ENCODE measurements at places on chromosomes 11 and 22.

DNA sequence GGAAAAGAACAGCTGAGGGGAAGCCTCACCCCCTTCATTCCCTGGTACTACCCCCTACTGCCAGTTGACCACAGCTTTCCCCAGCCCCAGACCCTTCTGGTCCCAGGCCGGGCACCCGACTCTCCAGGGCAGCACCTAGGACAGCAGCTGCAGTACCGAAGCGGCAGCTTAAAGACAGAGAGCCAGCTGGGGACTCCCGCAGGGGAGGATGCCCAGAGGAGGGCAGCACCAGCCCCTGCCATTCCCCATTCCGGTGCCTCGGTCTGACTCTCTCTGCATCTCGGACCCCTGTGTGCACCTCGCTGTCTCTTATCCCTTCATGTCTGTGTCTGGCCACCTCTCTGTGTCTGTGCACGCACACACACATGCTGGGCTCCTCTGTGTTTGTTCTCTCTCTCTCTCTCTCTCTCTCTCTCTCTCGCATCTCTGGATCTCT is 9.4 kb downstream of the IGSF9B start:
- peak; percentile 48 for DNase-seq

GRCh38 chr11:116199182-116199581 is 573.6 kb downstream of the BUD13 start:
- peak; percentile 49 for DNase-seq

- no peak for DNase-seq
Measured at GRCh38 chr11:130726234-130727037, 189.8 kb downstream of the SNX19 start.

DNA sequence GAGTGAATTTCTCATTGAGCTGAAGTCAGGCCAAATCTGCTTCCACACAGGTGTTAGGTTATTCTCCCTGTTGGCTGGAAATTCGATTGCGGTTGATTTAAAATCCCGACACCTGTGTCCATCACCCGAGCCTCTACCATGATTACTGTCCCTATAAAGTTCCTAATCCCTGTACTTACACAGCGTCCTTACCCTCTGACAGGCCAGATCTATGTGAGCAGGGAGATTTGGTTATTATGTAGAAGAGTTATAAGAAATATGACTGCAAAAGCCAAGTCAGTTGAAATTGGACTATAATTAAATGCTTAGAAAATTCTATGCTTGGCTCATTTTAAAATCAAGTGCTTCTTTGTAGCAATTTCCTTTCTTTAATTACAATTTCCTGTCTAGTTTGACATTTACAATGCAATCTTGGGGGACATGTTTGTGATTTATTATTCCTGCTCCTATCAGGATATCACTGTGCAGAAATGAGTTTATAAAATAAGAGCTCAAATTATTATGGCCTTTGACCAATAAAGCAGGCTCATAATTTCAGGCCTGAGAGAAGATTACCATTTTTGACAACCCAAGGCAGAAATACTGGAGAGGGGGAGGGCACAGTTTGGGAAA is 32.5 kb upstream of the LMO1 start:
- DNase-seq = no peak

DNA sequence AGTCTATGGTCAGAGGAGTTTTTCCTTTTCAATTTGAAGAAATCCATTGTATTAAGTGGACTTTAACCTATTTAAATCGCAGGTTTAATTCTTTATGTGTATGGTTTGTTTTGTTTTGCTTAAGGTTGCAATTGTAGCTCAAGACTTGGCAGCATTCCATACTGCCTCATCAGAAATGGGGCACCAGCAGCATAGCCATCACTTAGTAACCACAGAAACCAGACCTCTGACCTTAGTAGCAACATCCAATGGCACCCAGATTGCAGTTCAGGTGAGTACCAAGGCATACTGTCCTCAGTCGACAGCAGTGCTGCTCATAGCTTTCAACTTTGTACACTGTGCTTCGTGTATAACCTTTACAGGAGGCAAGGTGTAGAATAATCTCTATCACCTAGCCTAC is 48.4 kb upstream of the WEE1 start:
- no peak for DNase-seq

- DNase-seq = no peak
Measured at GRCh38 chr11:94032725-94033124, 11.6 kb downstream of the HEPHL1 start.

DNA sequence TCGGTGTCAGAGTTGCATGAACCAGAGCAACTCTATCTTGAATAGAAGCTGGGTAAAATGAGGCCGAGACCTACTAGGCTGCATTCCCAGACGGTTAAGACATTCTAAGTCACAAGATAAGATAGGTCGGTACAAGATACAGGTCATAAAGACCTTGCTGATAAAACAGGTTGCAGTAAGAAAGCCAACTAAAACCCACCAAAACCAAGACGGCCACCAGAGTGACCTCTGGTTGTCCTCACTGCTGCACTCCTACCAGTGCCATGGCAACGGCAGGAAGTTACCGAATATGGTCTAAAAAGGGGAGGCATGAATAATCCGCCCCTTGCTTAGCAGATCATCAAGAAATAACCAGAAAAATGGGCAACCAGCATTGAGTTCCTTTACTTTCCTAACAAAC is 2.4 kb upstream of the KAT5 start:
- no peak for DNase-seq

GRCh38 chr11:20489948-20490347 is 102.4 kb downstream of the PRMT3 start:
- no peak for DNase-seq

DNA sequence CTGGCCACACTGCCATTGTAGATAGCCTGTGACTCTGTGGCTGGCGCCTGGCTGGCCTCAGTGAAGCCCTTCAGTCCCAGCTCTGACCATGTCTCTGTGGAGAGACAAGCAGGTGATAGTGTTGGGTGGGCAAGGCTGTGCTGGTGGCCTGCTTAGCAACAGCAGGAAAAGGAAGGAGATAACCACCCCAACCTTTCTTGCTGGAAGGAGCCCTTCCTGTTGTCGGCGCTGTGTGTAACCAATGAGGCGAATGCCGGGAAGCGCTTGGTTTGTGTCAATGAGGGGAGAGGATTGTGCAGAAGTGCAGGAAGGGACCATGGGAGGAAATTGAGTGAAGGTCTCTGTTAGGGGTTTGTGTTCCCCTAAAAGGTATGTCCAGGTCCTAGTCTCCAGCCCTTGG is 27.3 kb downstream of the PARVB start:
- DNase-seq = no peak

- peak; percentile 94 for DNase-seq
Measured at GRCh38 chr11:31810779-31811647, at the start of gene PAX6. Gene PAX6, minus strand, starts transcription at chr11:31811322. Its CDS starts 4,911 bp downstream, at chr11:31806411.

Data from NCI-H2081 treated with DMSO at 0.1 percent for 48 hours (cell line).